Hindlimb muscle (tissue), 1 donor: ENCODE measurements at places on chromosomes 1 and 21. TPM values are rescaled to one million over a fixed set of nuclear protein-coding genes. Genes with fewer than 3 reads are reported as not detected.

Gene VWA5B1
- polyA plus RNA-seq = 0.15 TPM

Gene PPIH
- 34.8 TPM for polyA plus RNA-seq

Gene KANK4
- 9.1 TPM for polyA plus RNA-seq

Gene UMODL1
- not detected for polyA plus RNA-seq

Gene PDZK1
- 1.1 TPM for polyA plus RNA-seq

Gene CDA
- polyA plus RNA-seq = 0.52 TPM

Gene RNU1-1
- not detected for polyA plus RNA-seq

Gene TNNI3K
- 1.6 TPM for polyA plus RNA-seq

Gene GJB3
- polyA plus RNA-seq = 0.25 TPM

Gene PRAMEF12
- not detected for polyA plus RNA-seq

Gene AMPD2
- polyA plus RNA-seq = 27.6 TPM

Gene FNDC5
- 209 TPM for polyA plus RNA-seq

Gene TMPRSS3
- not detected for polyA plus RNA-seq

Gene XCL2
- not detected for polyA plus RNA-seq

Gene IL22RA1
- polyA plus RNA-seq = not detected

Gene COL24A1
- 3.8 TPM for polyA plus RNA-seq

Gene PANK4
- polyA plus RNA-seq = 26.9 TPM

Gene TMEM81
- 1.7 TPM for polyA plus RNA-seq

Gene ELF3
- polyA plus RNA-seq = 0.15 TPM

Gene CDC20
- polyA plus RNA-seq = 15.2 TPM

Gene TCEA3
- 430 TPM for polyA plus RNA-seq

Gene NLRP3
- polyA plus RNA-seq = 1.8 TPM

Gene CELA2A
- polyA plus RNA-seq = 0.84 TPM

Gene PSRC1
- 11.1 TPM for polyA plus RNA-seq

Gene TPR
- polyA plus RNA-seq = 52.0 TPM

Gene GPR137B
- 5.8 TPM for polyA plus RNA-seq

Gene ST6GALNAC3
- polyA plus RNA-seq = 3.7 TPM

Gene LCE1E
- polyA plus RNA-seq = not detected
